ENCODE measurements at places on chromosomes 16 and 17.

GRCh38 chr17:38322156-38322779 is 21.5 kb downstream of the GPR179 start:
- no peak for DNase-seq

DNA sequence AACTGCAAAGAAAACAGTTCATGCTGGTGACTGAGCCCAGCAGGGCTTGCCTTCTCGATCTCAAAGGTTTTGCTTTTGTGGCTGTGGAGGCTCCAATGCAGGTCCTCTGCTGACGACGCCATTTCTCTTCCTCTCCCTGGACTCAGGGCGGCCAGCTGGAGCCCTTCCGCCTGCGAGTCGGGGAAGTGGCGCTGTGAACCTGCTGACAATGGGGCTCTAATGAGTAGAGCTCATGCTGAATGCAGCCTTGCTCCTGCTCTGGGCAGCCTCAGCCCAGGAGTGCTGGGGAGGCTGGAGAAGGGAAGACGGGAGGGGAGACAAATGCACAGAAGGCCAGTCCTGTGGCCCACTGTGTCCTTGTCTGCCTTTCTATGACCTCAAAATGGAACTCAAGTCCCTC is 43.8 kb downstream of the VAC14 start:
- no peak for DNase-seq

GRCh38 chr16:5216441-5217080 is 119.0 kb upstream of the EEF2KMT start:
- no peak for DNase-seq

- DNase-seq: no peak
Measured at GRCh38 chr16:49854188-49854795, 1.6 kb downstream of the ZNF423 start.

- DNase-seq: no peak
Measured at GRCh38 chr17:77884019-77884418, 74.5 kb upstream of the TNRC6C start.

DNA sequence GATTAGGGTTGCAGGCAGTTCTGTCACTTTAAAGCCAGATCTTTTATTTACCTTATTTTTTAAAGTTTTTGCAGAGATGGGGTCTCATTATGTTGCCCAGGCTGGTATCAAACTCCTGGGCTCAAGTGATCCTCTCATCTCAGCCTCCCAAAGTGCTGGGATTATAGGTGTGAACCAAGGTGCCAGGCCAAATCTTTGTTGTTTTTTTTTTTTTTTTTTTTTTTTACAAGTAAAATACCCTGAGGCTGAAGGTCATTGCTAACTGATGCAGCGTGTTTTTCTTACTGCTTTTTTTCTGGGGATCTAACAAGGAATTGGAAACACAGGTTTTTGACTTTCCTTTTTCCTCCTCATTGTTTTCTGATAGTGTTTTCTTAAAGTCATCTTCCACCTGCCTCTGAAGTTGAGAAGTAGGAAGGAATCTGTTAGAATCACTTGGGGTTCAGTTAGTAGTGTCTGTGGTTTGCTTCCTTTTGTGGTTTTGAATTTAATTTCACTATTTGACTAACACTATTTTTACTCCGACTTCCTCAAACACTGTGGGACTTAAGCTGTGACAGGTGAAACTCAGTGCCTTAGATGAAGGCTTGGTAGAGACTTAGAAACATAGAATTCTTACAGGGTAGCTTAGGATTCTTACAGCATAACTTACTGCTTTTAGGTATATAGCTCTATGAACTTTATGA is 22.2 kb downstream of the CLTC start:
- DNase-seq: no peak

- no peak for DNase-seq
Measured at GRCh38 chr17:18267927-18268711, 7.7 kb downstream of the MIEF2 start.

DNA sequence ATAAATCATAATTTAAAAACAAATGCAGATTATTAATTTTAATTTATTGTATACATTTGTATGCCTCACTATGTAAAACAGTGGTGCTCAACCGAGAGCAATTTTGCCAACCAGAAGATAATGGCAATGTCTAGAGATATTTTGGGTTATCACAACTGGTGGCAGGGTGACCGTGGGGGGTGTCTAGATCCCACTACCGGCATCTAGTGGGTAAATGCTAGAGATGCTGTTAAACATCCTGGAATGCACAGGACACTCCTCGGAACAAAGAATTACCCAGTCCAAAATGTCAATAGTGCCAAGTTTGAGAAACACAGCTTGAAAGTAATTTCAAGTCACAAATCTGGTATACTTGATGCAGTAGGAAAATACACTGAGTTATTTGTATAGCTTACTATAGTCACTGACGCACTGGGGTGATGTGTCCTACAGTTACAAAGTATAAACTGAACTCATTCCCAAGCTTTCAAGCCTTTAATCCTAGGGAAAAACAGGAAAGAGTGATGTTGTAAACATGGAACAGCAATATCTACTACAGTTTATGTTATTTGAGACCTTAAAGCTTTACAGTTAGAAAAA is 133.5 kb downstream of the BRIP1 start:
- no peak for DNase-seq

- DNase-seq: no peak
Measured at GRCh38 chr16:2990891-2991290, 10.6 kb upstream of the PKMYT1 start.

GRCh38 chr16:13999895-14000425 is 71.2 kb upstream of the MRTFB start:
- DNase-seq: no peak

GRCh38 chr16:67645397-67646121 is 615 bp downstream of the CARMIL2 start:
- DNase-seq: no peak

GRCh38 chr17:81093619-81094508 is 58.9 kb downstream of the BAIAP2 start:
- no peak for DNase-seq

DNA sequence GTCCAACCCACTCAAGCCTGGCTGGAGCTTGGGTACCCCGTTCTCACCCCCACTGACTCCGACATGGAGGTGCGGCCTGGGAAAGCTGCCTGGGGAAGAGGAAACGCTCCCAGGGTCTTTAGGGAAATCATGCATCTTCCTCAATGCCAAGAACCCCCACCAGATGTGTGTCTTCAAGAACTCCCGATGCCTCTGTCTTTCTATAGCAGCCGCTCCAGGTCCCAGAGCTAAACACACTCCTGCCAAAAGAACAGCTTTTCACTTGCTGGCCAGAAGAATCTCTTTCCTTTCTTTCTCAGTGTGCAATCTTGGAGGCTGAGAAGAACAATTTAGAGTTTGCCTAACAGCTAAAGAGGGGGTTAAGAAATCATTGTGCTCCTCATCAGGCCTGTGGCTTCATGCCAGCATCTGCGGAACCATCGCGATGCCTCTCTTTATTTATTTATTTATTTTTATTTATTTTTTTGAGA is 41.1 kb upstream of the MTSS2 start:
- DNase-seq: no peak

GRCh38 chr17:7108560-7108925 is 6.1 kb downstream of the ASGR2 start:
- DNase-seq: no peak

DNA sequence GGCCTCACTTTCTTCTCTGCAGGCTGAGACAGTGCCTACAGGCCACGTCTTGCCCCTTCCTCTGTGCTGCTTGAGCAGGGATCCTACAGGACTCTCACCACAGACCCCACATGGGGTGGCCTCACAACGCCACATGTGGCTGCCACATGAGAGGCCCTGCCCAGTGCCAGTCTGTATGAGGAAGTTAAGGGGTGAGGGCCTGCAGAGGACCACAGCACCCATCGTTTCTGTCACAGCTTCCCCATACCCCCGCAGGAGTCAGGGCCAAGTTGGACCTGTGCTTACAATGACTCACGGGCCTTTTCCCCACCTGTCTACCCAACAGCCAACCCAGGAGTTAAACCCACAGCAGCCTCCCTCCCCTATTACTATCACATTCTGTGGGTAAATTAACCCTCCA is 2.9 kb upstream of the GSDMB start:
- DNase-seq: no peak

DNA sequence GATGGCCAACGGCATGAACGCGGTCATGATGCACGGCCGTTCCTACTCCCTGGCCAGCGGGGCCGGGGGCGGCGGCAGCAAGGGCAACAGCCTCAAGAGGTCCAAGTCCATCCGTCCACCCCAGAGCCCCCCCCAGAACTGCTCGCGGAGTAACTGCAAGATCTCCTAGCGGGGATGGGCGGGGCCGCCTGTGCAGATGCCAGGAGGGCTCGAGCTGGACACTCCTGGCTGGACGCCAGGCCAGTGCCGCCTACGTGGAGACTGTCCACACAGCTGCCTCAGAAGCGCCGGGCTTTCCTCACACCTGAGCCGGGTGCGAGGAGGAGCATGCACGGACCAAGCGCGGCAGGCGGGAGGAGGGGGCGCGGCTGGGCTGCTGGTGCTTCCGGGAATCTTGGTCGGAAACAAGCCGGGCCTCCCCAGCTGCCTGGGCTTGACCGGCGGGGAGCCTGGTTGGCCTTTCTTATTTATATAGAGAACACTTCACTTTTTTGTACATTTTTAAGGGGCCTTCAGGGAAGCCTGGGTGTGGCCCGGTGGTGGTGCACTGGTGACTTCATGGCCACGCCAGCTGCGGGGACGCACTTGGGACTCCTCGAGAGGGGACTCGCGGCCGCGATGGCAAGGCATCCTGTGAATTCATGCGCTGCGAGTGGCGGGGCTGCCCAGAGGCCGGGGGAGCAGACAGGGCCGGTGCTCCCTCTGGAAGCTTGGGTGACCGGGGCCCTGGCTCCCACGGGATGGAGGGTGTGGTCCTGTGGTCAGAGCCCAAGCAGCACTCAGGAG is 3.1 kb upstream of the WFIKKN1 start:
- no peak for DNase-seq

Measured in NCI-H2081 treated with DMSO at 0.1 percent for 48 hours (cell line).